ENCODE measurements at places on chromosomes 11 and 22.

DNA sequence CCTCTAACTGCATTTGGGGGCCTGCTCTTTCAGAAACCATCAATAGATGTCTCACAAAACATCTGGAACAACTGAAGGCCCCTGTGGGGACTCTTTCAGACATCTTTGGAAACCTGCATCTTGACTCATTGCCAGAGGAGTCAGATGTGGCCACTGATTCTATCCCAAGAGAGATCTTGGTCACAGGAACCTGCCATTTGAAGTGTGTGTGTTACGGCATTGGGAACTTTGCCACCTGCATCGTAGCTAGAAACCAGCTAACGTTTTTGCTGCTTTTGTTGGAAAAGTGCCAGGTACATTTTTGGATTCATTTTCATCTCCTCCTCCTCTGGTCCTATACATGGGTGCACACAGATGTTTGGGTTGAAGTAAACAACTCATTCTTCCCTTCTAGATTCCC lies 4.3 kb downstream of the SRRD start:
- DNase-seq, result no peak

DNA sequence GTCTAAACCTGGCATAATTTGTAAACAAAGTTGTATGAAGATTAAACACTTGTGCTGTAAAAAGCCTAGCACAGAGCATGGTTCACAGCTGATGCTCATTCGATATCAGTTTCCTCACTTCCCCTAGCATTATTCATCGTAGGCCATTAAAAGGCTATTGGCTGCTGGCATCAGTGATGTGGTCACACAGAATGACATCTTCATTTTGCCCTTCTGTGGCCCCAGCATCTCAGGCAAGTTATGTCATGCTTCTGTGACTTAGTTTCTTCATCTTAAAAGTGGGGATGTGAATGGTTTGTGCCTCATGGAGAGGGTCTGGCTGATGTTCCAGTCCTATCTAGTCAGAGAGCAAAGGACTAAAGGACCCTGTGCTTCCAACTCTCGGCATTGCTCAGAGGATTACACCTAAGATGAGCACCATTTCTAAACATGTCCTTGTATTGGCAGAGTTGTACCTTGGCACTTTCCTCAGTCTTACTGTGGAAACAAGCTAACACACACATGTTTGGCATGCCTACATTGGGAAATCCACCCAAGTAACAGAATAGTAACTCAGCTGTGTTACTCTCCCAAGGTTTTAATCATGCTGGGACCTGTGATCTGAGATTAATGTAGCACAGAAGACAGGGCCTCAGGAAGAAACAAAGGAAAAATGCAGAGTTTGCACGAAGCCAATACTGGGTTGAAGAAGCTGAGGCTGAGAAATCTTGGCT lies 83.5 kb upstream of the OR9Q1 start:
- DNase-seq, result no peak

DNA sequence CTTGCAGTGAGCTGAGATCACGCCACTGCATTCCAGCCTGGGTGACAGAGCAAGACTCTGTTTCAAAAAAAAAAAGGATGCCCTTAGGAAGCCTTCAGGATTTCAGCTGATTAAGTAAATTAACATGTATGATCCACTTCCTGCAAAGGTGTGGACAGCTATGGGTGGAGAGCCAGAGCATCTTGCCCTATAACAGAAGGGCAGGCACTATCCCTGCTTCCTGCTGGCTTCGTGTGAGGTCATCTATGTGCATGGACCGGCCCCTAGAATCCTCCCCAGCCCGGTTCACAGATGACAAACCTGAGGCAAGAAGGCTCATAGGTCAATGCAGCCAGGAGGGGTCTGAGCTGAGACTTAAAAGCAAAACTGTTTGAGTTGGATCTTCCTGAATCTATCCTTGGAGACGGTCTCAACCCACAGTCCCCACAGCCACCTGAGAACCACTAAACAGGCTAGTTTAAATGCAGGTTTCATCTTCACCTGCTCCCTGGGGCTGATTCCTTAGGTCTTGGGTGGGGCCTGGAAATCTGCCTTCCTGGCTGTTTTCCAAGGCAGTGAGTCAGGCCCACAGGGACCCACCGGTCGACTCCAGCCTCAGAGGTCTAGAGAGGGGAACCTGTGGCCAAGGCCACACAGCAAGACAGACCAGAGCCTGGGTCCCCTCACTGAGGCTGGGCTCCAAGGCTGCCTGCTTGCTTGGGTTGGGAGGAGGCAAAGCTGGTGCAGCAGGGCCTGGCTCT lies 55.2 kb upstream of the MPEG1 start:
- no peak for DNase-seq

- DNase-seq, result peak; percentile 7
Observed at GRCh38 chr22:40070701-40071100, 75.9 kb downstream of the FAM83F start.

DNA sequence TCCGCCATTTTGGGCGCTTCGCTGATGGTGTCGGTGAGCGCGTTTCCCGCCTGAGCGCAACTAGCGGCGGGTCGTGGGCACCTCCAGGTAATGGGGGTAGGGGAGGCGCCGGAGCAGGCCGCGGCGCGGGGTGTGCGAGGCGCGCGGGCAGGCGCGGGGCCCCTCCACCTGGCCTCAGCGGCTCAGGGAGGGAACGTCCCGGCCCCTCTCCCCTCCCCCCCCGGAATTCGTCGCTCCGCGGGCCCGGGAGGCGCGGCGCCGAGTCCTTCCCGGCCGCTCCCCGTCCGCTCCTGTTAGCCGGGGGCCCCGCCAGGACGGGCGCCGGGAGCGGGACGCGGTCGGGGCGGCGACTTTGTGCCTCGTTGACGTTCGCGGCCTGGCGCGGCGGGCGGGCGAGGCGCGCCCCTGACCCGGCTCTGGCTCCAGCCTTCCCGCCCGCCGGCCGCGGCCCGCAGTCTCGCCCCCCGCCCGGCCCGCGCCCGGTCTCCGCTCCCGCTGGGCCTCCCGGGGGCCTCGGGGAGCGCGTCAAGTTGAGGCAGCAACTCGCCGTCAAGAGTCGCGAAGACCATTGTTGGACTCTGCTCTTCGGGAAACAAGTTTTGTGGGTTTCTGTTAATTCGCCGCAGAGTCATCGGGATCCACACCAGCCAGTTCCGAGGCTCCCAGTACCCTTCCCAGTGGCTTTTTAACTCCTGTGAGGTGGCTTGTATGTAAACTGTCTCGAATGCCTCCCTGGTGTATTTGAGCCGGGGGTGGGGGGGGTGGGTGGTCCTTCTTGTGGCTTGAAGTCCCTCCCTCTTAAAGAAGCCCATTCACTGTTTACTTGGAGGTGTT lies at the start of gene PPP6R3:
Gene PPP6R3 (plus strand): TSS at position 12 of the 834 bp plus-strand sequence. CDS start 76,913 bp downstream, outside the sequence.
- no peak for DNase-seq

DNA sequence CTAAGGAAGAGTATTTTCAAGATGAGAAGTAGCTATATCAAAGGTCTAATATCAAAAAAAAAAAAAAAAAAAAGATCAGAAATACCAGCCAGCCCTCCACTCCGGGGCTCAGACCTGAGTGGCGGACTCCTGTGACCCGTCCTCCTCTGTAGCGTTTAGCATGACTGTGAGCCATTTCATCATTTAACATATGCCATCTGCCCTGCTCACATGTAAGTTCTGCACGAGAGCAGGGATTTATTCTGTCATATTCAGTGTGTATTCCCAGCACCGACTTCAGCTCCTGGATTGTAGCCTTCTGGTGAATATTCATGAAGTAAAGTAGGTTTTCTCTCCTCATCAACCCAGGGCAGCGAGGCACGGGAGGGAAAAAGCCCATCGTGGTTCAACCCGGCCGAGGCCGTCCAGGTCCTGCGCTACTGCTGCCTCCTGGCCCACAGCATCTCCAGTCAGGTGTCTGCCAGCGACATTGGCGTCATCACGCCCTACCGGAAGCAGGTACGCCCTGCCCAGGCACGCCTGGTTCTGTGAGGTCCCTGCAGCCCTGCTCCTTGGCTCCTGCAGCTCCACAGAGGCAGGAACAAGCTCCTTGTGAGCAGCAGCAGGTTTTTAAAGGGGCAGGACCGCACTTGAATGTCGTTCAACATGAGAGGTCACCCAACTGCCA lies 12.7 kb upstream of the PANX2 start:
- DNase-seq, result no peak

- no peak for DNase-seq
Observed at GRCh38 chr11:841981-842369, 354 bp downstream of the POLR2L start.

DNA sequence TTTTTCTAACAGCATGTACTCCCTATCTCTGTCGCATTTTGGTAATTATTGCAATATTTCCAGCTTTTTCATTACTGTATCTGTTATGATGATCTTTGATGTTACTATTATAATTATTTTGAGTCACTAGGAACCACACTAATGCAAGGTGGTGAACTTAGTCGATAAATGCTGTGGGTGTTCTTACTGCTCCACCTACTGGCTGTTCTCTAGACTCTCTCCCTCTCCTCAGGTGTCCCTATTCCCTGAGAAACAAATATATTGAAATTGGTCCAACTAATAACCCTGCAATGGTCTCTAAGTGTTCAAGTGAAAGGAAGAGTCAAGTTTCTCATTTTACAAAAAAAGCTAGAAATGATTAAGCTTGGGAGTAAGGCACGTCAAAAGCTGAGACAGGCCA lies 10.5 kb downstream of the ARL14EP start:
- peak; percentile 11 for DNase-seq

GRCh38 chr22:41175546-41175945 lies 29.6 kb upstream of the L3MBTL2 start:
- DNase-seq, result no peak

- DNase-seq, result no peak
Observed at GRCh38 chr11:12598330-12599256, 75.6 kb upstream of the TEAD1 start.

- DNase-seq, result no peak
Observed at GRCh38 chr11:126095745-126096144, 33.1 kb upstream of the CDON start.

DNA sequence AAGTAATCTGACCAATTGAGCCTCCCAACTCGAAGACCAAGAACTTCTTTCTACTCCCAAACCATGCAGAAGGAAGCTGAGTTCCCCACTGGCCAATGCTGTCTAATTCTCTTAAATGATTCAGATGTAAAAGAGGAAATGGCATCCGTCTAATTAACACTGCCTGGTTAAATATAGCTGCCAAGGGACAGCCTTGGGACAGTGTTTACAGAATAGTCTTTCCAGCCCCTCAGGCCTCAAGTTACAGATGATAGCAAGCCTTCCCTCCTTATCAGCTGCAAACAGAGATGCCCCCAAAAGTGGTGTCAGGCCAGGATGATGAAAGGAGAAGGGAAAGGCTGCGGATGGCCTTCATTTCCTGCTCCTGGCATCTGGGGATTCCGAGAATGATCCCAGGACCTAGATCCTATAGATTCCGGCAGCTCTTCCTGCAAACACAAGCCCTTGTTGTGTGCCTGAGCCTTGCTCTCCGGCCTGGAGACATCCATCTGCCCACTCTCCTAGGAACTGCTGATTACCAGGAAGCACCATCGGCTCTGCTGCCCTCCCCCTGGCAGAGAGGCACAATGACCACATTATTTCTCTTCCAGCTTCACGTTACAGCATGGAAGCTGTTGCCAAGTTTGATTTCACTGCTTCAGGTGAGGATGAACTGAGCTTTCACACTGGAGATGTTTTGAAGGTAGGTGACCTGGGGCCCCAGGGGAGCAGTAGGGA lies 13.5 kb upstream of the TMA7B start:
- no peak for DNase-seq

- no peak for DNase-seq
Observed at GRCh38 chr11:133548641-133549040, 16.3 kb upstream of the OPCML start.

DNA sequence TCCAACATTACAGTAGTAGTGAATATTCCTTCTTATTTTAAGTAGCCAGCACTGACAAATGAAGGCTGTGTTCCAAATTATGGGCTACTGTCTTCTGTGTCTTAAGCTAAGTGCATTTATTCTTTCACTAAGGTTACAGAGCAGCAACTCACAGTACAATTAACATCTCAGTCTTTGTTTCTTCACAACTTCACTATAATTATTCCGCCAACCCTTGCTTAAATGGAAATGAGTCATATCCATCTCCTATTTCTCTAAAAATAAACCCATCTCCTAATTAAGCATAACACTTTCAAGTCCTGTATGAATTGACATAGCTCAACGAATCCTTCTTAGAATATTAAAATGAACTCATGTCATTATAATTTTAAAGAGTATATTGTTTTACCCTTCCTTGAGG lies 6.7 kb downstream of the ETS1 start:
- DNase-seq, result no peak

DNA sequence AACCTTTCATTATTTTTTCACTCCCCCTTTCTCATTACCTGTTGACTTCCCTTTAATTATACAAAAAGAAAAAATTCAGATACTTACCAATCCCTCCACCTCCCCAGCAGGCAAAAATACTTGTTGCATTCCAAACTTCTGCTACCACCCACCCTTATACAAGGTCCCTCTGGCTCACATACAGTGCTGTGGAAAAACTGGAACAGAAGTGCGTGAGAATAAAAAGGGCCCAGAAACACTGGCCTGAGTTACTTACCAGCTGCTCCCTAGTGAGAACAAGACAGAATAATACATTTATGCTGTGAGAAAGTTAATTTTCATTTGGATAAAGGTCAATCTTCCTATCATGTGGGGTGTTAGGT lies 46.9 kb upstream of the RAPSN start:
- DNase-seq, result peak; percentile 58

DNA sequence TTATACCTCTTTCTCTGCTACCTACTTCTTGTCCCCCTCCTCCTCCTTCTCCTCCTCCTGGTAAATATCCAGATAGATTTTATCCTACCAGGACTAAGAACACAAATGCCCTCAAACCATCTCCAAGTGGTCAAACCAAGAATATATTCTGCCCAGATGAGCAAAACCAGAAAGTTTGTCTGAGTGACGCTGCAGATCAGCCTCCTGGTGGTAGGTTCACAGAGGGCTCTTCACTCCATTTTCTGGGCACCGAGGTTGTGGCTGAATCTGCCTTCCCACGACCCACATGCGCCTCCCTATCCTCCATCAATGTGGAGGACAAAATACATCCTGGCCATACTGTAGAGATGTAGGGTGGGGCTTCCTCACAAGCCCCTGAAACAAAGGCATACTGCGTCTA lies 543.6 kb downstream of the MN1 start:
- no peak for DNase-seq

DNA sequence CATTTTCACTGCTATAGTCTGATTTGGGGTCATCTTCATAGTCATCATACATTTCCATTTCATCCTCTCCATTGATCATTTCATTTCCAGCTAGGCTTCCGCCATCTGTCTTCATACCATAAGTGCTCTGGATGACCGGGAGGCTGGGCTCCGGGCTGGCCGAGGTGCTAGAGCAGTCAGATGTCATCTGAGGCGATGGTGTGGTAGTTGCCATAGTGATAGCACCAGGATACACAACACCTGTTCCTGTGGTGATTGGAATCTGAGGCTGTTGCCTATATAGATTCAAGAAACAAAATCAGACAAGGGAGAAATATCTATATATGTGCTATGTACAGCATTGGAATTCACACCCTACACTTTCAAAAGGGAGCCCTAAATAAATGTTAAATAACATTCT lies 383.5 kb downstream of the SOX6 start:
- no peak for DNase-seq

DNA sequence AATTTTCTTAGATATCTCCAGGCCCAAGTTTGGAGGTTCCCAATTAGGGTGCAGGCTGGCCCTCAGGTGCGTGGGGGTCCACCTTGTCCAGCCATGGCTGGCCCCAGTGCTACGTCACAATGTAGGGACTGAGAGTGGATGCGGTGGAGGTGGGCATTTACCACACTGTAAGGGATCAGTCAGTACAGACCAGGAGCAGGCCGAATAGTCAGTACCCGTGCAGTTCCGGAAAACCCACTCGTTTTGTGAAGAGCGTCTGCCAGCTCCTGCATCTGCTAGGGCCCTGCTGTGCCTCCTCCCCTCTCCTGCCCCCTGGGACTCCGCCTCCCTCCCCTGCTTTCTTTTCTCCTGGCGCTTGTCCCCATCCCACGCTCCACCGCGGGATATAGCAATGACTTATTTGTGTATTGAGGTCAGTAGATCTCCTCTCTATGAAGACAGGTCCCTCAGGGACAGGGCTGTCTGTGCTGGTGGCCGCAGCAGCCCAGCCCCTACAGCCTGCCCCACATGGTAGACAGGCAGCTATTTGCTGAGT lies 50.4 kb upstream of the SEPTIN5 start:
- DNase-seq, result peak; percentile 74
